ENCODE measurements at places on chromosomes 6 and 20.

DNA sequence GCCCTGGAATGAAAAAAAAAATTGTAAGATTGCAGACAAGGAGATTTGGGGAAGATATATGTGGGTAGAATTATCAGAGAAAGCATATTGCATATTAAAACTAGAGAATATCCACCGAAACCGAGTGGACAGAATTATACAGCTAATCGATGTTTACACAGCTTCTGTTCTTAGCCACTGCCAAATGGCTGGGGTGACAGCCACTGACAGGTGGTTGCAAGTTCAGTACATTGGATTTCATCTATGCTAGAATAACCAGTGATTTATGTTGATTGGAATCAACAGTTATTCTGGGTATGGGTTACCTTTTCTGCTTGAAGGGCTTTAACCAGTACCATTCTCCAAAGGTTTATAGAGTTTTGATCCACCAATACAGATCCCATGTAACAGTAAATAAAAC is 48.4 kb upstream of the THEMIS start:
- DNase-seq: no peak

GRCh38 chr20:11445891-11446290 is 471.8 kb upstream of the BTBD3 start:
- DNase-seq: no peak

DNA sequence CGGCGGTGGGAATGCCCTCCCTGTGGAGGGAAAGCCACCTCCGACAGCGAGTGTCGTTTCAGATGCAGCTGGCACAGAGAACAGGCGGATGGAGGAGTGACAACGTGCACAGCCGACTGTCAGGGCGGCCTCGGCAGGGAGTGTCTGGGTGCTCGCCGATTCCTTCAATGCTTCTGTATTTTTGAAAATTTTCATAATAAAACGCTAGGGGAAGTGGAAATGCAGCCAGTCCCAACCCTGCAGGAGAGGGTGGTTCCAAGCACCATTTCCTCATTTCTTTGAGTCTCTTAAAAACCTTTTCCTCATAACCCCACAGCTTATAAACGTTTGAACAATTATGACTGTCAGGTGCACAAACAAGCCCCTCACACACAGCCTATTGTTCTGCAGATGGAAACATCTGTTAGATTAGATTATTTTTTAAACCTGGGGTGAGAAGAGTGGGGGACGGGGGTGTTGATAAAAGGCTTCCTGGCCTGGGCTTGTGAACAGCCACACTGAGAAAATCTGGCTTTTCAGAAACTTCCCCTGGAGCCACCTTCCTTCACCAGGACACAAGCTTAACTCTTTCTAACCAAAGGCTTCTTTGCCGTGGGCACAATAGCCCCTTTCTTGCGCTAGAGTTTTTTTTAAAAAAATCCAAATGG is 228.9 kb downstream of the ANKRD60 start:
- DNase-seq: no peak

DNA sequence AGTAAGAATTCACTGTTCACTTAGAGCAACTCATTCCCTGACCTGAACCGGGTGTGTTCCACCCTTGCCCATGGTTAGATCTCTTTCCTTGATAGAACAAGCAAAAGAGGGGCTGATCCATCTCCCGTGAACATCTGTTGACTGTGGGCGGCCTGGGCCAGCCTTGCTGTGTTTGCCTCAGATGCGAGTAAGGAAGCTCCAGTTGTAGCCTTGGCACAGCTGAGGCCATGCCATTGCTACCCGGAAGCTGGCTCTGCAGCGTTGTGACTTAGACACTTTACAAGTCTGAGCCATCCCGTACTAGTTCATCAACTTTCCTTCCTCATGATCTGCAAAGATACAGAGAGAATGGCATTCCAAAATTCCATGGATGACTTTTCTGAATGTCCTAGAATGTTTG is 139.0 kb downstream of the MAP3K4 start:
- no peak for DNase-seq

DNA sequence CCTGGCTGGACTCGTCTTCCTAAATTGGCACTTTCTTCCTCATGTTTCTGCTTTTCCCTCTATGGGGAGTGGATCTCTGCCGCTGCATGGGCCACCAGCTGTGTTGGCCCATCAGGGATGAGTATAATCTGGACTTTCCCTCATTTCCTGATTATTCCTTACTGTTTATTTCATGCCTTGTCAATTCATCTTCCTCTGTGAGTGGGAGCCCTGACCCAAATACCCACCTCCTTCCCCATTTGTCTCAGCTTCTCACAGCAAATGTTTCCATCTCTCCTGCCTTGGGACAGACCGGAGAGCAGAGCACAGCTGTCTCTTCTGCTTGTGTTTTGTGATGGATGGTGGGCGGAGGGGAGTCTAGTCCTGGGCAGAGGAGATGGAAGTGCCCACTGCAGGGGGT is 212.7 kb downstream of the UST start:
- DNase-seq: no peak

- no peak for DNase-seq
Observed at GRCh38 chr6:41724228-41724580, 11.2 kb downstream of the TFEB start.

DNA sequence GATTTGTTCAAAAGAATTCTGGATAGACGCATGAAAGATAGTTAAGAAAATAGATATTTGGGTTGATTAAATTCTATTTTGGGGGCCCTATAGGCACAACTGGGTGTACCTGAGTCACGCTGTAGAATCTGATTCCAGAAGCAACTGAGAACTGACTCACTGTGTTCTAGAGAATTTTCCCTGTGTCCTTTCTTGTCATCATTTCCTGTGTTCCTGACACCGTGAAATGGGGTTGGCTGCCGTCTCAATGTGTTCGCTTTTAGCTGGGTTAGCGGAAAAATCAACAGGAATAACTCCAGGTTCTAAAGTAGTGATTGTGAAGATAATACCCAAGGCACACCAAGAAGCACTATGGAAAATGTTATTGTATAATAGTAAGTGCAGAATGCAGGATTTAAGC is 5.0 kb downstream of the GCNT2 start:
- DNase-seq: no peak

- no peak for DNase-seq
Observed at GRCh38 chr6:22020299-22021003, 276.4 kb downstream of the PRL start.

GRCh38 chr6:26183581-26184366 is 96.5 kb downstream of the HFE start:
- peak; percentile 94 for DNase-seq

- DNase-seq: no peak
Observed at GRCh38 chr6:27214126-27214601, 33.3 kb upstream of the PRSS16 start.

DNA sequence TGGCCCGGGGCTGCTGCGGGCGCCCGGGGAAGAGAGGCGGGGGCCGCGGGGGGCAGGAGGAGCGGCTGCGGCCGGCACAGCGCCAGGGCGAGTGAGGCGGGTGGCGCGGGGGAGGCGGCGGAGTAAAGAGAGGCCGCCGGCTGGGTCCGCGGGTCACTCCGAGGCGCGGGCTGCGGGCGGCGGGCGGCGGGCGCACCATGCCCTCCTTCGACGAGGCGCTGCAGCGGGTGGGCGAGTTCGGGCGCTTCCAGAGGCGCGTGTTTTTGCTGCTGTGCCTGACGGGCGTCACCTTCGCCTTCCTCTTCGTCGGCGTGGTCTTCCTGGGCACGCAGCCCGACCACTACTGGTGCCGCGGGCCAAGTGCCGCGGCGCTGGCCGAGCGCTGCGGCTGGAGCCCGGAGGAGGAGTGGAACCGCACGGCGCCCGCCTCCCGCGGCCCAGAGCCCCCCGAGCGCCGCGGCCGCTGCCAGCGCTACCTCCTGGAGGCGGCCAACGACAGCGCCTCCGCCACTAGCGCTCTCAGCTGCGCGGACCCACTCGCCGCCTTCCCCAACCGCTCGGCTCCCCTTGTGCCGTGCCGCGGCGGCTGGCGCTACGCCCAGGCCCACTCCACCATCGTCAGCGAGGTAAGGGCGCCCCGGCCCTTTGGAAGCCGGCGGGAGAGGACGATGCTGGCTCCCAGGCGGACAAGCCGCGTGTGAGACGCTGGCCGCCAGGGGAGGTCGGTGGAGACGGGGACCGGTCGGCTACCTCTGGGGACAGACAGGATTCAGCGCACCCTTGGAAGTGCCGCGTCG is at the start of gene SLC22A3:
Gene SLC22A3 (plus strand): TSS at position 156 of the 797 bp plus-strand sequence. CDS start 42 bp downstream, at position 198.
- no peak for DNase-seq

DNA sequence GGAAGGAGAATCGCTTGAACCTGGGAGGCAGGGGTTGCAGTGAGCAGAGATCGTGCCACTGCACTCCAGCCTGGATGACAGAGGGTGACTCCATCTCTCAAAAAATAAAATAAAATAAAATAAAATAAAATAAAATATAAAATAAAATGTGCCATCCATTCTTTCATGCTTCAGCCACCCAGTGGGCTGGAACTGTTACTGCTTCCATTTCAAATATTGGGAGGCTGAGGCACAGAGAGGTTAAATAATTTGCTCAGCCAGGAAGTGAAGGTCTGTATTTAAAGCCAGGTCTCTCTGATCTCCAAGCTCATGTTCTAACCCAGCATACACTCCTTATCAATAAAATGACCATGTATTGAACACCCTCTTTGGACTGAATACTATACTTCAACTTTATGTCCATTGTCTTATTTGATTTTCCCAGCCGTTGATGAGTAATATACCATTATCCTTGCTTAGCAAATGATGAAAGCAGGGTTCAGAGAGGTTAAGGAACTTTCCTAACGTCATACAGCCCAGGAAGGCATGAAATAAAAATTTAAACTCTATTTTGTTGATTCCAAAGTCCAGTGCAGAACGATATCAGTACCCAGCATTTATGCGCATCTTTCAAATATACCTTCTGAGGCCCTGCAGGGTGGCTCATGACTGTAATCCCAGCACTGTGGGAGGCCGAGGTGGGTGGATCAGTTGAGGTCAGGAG is 25.8 kb upstream of the SLC9A8 start:
- no peak for DNase-seq

DNA sequence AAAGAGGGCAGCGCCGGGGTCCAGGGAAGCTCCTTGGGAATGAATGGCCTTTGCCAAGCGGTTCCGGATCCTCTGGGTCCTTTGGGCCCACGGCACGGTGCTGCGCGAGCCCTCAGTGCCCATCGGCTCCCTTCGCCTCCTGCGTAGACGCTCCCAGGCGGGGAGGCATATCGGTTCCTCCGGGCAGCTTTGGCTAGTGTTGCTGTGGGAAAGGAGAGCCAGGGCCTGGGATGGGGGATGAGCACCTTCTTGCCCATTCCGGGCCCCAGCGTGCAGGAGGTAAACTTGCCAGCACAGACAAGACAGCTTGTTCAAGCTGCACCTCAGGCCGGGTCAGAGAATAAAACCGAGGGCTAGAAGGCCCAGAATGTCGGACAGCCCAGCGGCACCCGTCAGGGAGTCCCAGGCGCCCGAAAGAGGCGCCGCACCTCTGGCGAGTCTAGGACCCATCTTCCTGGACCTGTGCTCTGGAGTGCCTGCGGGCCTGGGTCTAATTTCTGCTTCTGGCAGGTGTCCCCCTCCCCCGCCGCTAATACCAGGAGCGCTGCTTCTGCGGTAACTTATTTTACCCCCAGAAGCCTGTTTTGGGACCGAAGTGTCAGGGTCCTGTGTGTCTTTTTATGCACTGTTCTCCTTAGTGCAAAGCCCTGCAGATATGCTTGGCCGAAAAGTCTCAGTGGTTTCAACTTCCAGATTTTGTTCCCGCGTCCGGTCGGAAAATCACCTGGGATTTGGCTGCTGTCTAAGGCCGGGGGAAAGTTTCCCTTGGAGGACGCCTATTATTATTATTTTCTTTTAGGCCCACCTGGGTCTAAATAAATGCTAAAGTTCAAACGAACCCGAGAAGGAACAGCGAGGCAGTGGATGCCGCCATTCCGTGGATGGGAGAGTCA is 1.7 kb upstream of the TFAP2C start:
- DNase-seq: no peak

- DNase-seq: no peak
Observed at GRCh38 chr6:113009682-113010081, 662.6 kb downstream of the RFPL4B start.

DNA sequence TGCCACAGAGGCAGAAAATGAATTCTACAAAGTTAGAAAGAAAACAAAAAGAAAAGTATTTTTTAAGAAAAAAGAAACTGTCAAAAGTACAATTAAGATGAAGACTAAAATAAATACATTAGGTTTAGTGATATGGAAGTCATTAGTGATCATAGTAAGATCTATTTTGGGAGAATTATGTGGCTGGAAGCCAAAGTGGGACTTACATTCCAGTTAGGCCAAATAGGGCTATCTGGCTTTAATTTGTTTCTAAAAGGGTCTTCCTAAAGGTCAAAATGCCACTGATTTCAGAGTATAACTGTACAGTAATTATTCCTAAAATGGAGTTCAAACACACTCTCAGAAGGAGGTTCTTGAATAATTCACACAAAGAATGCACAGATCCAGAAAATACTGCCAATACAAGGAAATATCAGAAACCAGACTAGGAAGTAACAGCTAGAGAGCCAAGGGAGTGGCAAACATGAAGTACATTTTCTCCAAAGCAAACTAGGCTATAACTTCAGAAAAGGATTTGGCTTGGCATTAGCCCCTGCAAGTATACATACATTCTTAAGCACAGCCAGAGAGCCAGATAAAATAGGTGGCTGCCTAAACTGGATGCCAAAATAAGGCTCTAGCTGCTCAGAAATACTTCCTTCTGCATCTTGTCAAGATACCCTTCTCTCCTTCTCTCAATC is 45.3 kb downstream of the PDSS2 start:
- no peak for DNase-seq

DNA sequence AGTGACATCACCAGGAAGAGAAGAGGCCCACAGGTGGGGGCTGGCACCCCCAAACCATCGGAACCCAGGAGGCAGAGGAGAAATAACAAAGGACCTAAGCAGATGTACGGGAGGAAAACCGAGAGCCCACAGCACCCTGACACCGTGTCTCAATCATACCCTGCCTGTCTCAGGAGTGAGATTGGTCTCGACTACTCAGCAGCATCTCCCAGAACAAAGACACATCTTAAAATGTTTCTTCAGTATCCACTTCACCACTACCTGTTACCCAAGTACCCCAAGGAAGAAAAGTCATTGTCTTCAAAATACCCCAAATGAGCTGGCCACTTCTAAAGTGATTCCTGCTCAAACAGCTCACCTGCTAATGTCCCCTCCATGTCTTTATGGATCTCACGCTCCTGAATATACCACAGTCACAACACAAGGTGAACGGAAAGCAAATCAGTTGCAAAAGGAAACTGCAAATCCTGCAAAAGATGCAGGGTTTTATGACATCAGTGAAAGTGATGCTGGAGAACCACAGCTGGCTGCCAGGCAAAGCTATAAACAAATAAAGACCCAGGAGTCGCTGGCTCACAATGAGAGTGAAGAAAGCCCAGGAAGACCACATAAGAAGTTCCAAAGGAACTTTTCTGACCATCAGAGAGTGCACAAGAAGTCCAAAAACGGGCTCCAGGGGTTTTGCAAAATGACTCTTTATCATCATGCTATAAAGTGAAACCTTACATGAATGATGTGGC is 44.1 kb downstream of the PREX1 start:
- DNase-seq: peak; percentile 85

DNA sequence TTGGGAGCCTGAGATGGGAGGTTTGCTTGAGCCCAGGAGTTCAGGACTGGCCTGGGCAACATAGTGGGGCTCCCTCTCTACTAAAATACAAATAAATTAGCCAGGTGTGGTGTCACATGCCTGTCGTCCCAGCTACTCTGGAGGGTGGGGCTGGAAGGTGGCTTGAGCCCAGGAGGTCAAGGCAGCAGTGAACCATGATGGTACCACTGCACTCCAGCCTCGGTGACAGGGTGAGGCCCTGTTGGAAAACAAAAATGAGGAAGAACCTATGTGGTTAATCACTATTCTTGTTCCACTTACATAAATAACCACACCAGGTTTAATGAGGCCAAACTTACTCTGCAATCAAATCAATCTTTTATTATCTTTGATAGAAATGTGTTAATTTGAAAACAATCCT is 5.4 kb downstream of the PPDPF start:
- DNase-seq: no peak
